Lung (tissue), 17 donors: ENCODE measurements at places on chromosomes 2 and 18. TPM values are rescaled to one million over a fixed set of nuclear protein-coding genes. Genes with fewer than 3 reads are reported as not detected.

The DNAH7 gene
- total RNA-seq: 32.9 TPM

The TUBA3E gene
- not detected for total RNA-seq

The ZC3H6 gene
- total RNA-seq: 9.6 TPM

The RAB6C gene
- not detected for total RNA-seq

The TRIM43 gene
- not detected for total RNA-seq

The CNTNAP5 gene
- total RNA-seq: 0.06 TPM

The DNAJC5G gene
- not detected for total RNA-seq

The VAPA gene
- total RNA-seq: 351 TPM

The DPP4 gene
- 27.7 TPM for total RNA-seq

The GCG gene
- not detected for total RNA-seq

The PDE11A gene
- 1.3 TPM for total RNA-seq

The MATN3 gene
- 2.9 TPM for total RNA-seq

The CCDC121 gene
- total RNA-seq: 12.8 TPM

The ICOS gene
- 0.83 TPM for total RNA-seq

The PJVK gene
- 5.0 TPM for total RNA-seq

The ANKRD30B gene
- total RNA-seq: not detected

The INHBB gene
- 0.97 TPM for total RNA-seq

The IL36G gene
- not detected for total RNA-seq

The SCN9A gene
- 46.4 TPM for total RNA-seq
